Retina (tissue), 1 donor: ENCODE measurements at places on chromosomes 16 and 17.
A peak's percentile ranks its signal among the peaks of the same experiment; 100 is the strongest.

DNA sequence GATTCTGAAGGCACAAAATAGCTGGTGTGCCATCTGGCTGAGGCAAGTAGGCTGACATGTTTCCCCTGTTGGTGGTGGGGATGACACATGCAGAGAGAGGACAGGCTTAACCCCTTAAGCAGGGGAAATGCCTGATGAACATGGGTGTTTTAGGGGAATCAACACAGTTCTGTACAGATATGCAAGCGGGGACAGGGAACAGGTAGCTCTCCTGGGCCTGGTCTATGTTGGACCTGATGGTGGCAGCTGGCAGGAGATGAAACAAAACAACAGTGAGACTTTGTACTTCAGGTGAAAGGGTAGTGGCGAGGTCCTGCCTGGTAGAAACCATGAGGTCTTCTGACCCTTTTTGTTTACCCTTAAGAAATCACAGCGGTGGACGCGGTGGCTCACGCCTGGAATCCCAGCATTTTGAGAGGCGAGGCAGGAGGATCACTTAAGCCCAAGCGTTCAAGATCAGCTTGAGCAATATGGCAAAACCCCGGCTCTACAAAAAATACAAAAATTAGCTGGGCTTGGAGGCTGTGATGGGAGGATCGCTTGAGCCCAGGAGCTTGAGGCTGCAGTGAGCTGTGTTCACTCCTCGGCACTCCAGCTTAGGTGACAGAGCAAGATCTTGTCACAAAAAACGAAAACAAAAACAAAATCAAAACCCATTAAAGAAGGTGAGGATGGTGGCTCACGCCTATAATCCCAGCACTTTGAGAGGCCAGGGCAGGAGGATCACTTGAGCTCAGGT is 10.5 kb downstream of the OR1F1 start:
- no peak for DNase-seq

DNA sequence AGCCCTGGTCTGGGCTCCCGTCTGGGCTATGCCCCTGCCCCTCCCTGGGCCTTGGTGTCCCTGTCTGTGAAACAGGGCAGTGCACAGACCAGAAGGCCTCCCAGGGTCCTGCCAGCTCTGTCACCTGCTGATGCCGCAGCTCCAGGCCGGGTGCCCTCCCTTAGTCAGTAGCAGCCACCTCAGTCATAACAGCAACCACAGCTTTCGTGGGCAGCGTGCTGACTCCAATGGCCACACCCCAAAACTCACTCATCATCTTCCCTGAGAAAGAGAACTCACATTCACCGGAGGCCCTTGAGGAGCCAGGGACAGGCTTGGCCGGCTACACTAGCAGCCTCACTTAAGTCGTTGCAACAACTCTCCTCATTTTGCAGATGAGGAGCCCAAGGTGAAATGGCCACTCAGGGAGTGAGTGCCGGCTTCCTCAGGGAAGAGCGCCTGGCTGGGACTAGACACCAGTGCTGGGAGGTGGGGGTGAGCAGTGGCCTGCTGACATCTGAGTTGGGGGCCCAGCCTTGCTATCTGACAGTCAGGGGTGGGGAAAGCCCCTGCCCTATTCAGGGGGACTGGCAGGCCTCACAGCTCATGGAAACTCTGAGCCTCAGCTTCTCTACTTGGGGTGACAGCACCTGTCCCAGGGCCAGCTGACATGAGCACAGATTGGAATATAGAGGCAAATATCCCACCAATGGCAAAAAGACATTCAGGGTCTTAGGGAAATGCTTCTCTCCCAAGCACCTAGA is 22.6 kb downstream of the SLC5A10 start:
- DNase-seq: no peak

DNA sequence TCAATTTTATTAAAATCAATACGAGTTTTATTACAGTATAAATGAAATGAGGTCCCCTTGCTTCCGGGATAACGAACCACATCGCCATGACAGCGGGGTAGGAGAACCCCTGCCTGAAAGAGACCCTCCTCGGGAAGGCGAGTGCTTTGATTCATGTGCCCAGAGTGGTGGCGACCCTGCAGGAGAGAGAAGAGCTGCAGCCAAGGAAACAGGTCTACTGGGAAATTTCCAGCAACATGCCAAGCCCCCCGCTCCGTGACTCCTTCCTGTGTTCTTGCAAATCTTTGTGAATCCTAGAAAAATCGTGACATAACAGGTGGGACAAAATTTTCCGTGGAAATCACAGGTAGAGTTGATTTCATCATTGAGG is 162.5 kb downstream of the WSCD1 start:
- DNase-seq: no peak

GRCh38 chr16:27374221-27374803 is 27.7 kb upstream of the IL21R start:
- no peak for DNase-seq

DNA sequence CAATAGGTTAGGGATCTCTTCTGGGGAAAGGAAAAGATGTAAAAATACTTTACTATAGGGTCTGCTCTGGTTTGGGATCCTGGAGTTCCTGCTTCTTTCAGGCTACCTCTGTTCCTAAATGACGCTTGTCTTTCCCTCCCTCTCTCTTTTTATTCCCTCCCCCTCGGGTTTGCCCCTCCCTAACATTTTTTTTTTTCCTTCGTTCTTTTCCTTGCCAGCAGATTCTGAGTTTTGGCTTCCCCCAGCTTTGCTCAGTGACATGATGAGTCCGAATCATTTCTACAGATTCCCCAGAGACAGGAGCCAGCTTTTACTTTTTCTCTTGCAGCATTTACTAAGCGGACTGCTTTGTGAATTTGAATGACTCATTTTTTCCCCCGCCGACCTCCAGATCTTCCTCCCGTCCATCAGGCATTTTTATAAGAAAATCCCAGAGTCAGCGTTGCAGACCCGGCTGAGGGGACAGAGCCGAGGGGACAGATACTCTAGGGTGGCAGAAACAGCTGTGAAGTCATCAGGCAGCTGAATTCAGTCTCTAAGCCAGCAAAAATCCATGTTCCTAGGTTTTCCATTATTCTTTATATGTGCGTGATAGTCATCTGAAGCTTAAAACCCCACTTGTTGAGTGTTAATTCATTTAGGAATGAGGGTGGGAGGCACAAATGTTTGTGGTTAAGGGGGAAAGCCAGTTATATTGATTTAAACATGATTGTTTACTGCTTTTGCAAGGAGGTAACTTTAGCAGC is at the start of gene TMEM100:
TMEM100 (minus strand) TSS at position 123 of the 746 bp plus-strand sequence. CDS start 1,794 bp downstream, outside the sequence.
- DNase-seq: peak; percentile 29

DNA sequence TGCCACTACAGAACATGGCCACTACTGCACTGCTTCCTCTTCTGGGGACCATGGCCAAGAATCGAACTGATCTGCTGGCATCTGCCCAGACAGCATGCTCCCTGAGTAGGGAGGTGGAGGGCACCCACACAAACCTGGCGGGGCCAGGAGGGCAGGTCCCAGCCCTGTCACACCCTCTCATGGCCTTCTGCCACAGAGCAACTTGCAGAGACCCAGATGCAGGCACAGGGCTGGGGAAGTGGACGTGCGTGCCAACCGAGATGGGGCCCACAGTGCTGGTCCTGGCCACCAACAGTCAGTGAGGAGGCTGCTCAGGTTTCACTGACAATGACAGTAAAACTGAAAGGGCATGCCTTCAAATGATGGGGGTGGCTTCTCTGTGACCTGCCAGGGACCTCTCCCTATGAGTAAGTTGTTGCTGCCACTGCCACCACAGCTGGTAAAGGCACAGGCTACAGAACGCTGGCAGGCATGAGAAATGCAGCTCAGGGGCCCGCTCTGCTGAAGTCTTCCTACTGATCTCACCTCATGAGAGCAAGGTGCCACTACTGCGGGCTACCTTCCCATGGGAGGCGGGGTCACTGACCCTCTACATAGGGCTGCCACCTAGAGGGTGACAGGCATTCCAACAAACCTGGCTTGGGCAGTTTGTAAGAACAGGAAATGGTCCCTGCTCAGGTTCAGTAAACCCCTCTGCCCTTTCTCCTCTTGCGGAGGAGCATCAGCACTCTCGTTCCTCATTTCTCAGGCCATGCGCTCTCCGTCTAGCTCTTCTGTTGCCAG is 15.5 kb downstream of the HIC1 start:
- no peak for DNase-seq

DNA sequence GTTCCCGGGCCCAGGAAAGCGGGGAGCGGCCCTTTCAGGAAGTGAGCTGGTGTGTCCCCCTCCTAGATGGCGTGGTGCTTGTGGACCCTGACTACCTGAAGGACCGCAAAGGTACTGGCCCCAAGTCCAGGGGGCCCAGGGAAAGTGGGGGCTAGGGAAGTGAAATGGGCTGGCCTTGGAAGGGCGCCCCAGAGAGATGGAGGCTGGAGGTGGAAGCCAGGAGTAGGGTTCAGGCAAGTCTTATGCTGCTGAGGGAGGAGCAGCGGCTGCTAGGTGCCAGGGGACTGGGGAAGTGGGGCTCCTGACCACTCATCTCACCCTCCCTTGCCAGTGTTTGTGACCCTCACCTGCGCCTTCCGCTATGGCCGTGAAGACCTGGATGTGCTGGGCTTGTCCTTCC is 5.6 kb downstream of the ARRB2 start:
- DNase-seq: no peak

DNA sequence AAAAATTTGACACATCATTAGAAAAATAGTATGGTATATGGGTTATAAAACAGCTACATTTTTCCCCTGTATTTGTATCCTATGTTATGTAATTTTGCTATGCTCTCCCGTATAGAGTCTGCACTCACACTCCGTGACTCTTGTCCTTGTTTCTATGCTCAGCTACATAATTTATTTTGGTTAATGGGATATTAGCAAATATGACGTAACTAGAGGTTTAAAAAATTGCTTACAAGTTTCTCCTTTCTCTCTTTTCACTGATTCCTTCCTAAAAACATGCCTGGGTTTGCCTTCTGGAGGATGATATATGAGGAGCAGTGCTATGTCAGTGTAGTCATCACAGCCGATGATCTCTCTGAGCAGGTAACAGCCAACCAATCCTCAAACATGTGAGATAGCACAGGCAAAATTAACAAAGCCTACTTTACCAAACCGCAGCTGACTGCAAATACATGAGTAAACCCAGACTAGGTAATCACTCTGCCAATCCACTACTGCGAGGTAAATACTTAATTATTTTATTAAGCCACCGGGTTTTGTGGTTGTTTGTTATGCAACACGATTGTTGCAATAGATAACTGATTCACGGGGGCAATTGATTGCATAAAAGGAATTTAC is 126.9 kb downstream of the KIF2B start:
- no peak for DNase-seq

DNA sequence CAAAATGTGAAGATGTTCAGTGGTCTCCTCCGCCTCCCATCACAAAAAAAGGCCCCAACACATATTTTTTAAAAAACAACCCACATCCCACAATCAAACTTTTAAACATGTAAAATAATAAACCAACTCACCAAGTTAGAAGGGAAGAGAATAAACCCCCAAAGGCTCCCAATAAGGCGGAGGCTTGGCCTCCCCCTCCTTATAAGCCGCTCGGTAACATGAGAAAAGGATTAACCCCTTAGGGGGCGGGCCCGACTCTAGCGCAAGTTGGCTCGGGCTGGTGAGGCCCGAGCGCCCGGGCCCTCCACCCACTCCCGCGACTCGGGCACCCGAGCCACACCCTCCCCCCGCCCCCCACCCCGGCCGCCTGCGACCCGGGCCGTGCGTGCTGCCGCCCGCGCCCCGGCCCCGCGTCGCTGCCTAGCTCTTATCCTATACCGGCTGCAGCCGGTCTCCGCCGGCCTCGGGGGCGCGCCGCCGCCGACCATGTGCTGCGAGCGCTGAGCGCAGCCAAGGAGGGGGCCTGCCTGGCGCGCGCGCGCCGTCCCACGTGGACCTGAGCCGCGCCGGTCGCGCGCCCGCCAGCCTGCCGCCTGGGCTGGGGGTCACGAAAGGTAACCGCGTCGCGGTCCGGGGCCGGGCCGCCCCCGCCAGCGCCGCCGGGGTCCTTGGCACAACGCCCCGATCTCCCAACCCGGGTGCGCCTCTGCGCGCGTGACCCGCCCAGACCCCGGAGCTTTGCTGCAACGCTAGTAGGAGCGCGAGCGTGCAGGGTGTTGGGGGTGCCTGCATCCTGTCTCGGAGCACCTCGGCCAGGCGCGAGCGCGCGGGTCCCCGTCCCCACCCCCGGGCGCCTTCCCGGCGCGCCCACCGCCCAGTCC is at the start of the genes ARSG and SLC16A6:
ARSG (plus strand) TSS at position 541 of the 881 bp plus-strand sequence. CDS start 15,999 bp downstream, outside the sequence.
SLC16A6 (minus strand) TSS at position 173 of the 881 bp plus-strand sequence. CDS start 12,807 bp downstream, outside the sequence.
- peak; percentile 85 for DNase-seq

DNA sequence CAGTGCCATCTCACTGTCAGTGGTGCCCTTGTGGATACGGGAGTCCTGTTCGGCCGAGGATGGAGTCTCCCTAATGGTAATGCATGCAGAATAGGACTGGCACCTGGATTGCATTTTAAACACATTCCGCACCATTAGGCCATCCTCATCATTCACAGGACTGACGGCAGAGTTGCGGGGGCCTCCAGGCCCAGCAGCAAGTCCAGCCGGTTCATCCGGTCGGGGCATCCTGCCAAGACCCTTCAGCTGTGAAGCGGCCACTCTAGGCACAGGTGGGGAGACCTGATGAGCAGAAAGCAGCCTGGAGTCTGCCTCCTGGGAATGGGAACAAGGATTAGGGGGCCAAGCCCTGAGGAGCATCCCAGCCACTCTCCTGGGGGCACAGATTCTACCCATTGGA is 90.3 kb upstream of the XYLT1 start:
- no peak for DNase-seq

GRCh38 chr17:8651013-8651412 is 20.5 kb upstream of the MYH10 start:
- no peak for DNase-seq

DNA sequence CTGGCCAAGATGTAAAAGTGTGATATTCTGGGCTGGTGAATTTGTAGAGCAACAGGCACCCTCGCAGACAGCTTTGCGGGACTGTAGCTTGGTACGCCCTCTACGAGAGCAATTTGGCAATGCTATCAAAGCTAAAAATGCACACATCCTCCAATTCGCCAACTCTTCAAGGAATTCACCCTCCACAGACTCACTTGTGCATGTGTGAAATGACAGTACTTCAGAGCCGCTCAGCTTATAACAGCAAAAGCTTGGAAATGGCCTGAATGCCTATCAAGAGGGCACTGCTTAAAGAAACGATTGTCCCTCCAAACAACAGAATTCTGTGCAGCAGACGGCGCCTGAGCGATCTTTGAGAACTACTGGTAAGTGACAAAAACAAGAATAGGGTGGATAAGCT is 130.8 kb downstream of the SDK2 start:
- no peak for DNase-seq

DNA sequence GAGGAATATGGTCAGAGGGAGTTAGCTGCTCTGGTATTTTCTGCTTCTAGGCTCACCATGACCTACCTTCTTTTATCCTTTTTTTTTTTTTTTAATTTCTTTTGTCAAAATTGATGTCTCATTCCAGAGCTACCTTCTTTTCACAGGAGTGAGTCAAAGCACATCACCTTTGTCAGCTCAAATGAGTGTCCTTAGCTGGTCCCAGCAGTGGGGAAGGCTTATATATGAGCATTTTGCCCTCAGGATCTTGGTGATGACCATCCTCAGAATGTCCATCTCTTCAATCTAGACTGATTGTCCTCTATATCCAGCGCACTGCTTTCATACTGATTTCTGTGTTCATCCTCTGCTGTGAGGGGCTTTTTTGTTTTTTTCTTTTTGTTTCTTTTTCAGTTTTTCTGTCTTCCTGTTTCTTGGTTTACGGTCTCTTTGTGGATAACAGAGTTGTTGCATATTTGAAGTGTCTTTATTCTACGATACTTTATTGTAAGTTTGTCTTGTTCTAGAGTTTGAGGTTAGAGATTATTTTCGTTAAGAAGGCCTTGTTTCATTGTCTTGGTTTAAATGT is 24.9 kb downstream of the CBFB start:
- DNase-seq: no peak

GRCh38 chr17:45668316-45668715 is 115.8 kb upstream of the CRHR1 start:
- DNase-seq: no peak
